ENCODE measurements at places on chromosomes 11 and 22. TPM values are rescaled to one million over a fixed set of nuclear protein-coding genes. Genes with fewer than 3 reads are reported as not detected.

Gene ZBTB16
- not detected for total RNA-seq

Gene DRICH1
- total RNA-seq, result not detected

Gene NPTXR
- total RNA-seq, result 2.9 TPM

Gene HEPACAM
- not detected for total RNA-seq

- DNase-seq, result no peak
Observed at GRCh38 chr22:27776650-27776958, 25.0 kb downstream of the MN1 start.

GRCh38 chr11:124842305-124842704 lies 22.9 kb upstream of the ROBO3 start:
- DNase-seq, result no peak

GRCh38 chr22:23294221-23294620 lies 113.9 kb downstream of the BCR start:
- no peak for DNase-seq

DNA sequence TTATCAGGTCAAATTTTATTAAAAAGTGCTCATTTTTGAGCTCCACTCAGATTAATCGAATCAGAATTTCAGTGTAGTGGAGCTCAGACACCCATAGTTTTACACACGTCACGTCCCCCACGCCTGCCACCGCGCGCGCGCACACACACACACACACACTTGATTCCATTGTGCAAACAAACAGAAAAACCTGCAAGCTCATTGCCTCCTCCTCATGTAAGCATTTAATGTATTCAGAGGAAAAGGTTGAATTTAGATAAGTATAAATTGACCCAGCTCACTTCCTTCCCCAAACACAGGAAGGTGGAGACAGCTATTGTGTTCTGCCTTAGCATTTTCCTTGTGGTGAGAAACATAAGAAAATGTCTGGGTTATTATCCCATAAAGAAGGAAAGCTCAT lies 336.7 kb downstream of the LUZP2 start:
- no peak for DNase-seq

- DNase-seq, result no peak
Observed at GRCh38 chr22:28222976-28223745, 304.1 kb upstream of the PITPNB start.

DNA sequence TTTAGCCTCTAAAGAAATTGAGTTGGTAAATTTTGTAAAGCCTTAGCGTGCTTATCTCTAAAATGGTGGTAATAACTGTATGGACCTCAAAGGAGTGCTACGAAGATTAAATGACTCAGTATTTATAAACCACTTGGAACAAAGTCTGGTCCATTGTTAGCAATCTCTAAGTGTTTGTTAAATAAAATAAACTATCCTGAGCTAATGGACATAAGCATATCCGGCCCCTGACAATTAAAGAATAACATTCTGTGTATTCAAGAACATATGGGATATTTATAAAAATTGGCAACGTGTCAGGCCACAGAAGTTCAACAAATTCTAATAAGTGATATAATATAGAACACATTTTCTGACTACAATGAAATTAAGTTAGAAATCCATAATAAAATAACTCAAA lies 71.0 kb downstream of the MYEOV start:
- DNase-seq, result no peak

- DNase-seq, result peak; percentile 78
Observed at GRCh38 chr11:83194281-83195142, 1.0 kb downstream of the ANKRD42 start.

DNA sequence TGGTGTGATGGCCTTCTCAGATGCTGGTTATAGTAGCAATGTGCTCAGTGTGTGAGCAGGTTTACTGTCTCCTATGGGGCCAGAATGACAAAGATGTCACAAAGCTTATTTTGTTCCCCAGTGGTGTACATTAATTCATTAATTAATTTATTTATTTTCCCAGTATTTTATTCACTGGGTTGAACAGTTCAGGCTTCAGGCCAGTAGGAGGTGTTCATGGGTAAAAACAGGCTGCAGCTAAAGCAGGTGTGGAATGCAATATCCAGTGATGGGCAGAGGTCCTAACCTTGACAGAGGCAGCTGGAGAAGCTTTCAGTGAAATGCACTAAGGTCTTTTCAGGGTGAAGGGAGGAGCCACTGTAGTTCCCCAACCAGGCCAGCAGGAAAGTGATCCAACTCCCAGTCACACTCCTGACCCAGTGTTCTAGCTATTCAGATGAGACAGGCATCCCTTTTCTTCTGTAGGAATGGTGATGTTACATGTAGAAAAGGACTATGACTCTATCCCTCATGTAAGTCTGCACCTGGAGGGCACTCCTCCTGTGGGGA lies 7.8 kb upstream of the FANCF start:
- DNase-seq, result no peak

- DNase-seq, result no peak
Observed at GRCh38 chr11:61962213-61963015, 5.0 kb downstream of the FTH1 start.

All from HT1080 (cell line).